ENCODE measurements at places on chromosomes 12 and 14.

- no peak for DNase-seq
These were observed 168.2 kb downstream of the AKAP6 start for GRCh38 chr14:32497248-32497647.

- no peak for DNase-seq
These were observed 69.3 kb downstream of the ELK3 start for GRCh38 chr12:96263449-96263902.

DNA sequence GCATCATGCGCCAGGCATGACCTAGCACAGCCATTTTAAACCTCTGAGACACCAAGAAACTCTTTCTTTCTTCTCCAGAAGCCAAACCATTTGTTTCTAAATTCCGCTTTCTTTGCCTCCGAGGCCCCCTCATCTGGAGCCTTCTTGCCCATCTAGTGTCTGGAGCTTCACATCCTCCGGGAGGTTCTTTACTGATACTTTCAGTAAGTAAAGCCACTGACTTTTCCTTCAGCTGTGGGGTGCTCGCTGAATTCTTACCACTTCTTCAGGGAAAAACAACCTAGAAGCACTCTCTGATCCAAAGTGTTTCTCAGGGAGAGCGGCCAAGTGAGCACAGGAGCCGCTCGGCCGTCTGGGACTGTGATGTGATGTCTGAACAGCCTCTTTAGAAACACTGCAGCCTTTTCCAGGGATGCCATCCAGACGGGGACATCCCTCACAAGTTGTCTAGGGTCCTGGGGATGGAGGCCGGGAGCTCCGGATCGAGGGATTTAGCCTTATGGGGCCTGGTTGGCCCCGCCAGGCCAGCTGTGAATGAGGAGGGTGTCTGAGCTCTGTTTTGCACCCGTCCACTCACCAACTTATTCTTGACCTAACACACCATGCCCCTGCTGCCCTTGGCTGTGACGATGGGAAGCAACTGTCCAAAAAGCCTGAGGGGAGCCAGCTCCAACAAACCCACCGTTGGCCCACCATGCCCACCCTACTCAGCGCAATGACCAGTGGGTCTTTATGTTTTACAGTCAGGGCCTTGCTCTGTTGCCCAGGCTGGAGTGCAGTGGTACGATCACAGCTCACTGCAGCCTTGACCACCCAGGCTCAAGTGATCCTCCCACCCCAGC is 160.6 kb downstream of the ZFP36L1 start:
- DNase-seq = no peak

GRCh38 chr14:42884100-42884499 is 1277.4 kb downstream of the LRFN5 start:
- no peak for DNase-seq

GRCh38 chr12:76560086-76560491 is 518 bp upstream of the OSBPL8 start:
- no peak for DNase-seq

DNA sequence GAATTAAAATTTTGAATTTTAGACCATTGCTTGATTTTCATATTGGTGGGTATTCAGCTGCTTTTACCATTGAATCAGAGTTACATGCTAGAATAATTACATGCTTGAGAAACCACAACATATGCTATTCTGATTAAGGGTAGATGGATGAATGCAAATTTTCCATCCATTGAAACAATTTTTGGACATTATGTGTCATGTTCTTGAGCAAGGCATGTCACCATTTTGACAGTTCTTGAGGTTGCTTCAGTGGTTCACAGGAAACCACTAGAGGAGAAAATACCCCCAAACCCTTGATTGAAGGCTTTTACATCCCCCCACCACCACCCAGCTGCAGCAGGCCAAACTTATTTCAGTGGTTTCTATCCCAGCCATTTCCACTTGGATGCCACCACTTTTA is 13.5 kb downstream of the UBR7 start:
- DNase-seq = no peak

GRCh38 chr14:84541018-84541417 is 988.9 kb upstream of the FLRT2 start:
- DNase-seq = no peak

DNA sequence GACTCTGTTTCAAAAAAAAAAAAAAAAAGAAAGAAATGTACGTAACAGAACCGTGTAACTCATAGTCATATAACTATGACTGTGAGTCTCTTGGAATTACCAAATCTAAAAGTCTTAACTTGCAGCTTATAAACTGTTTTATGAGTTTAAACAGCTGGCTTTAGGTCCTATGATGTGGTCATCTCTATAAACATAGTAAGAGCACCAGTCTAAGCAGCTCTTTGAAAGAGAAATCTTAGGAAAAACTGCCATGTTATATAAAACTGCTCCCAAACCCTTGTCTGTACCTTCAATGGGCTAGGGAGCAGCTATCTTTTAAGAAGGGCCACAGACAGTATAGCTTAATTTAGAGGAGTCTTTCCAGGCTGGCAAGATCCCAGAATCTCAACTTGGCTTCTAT is 115.5 kb upstream of the AEBP2 start:
- DNase-seq = no peak

GRCh38 chr12:34390846-34391700 is 368.8 kb downstream of the ALG10 start:
- DNase-seq = no peak

GRCh38 chr12:94925729-94926128 is 77.8 kb downstream of the NDUFA12 start:
- no peak for DNase-seq

DNA sequence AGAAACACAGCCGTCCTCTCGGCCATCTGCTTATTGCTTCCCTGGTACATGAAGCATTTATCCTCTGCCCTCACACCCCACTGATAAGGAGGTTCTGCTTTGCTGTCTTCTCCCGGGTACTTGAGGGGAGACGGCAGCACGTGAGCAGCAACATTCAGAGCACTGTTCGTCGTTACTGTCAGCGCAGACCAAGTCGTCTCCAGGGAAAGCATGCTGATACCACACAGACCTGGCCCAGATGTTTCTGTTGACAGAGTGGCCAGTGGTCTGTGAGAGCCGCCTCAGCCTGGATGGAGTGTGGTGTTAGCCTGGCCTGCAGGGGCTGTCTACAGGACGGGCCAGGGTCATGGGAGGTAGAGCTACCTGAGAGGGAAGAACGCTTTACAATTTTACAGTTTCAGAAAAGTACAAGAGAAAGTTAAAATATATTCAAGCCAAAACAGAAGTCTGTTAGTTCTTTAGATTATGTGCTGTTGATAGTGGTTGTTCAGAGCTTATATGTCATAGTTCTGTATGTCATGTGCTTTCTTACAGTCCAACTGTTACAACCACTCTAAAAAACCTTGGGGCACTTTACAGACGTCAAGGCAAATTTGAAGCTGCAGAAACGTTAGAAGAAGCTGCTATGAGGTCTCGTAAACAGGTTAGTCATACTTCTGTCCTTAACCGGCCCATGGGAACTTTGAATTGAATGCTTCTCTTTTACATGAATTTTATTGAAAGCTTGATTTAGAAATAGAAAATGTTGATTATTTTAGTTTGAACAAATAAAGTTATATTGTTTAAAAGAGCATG is 38.2 kb downstream of the XRCC3 start:
- no peak for DNase-seq

DNA sequence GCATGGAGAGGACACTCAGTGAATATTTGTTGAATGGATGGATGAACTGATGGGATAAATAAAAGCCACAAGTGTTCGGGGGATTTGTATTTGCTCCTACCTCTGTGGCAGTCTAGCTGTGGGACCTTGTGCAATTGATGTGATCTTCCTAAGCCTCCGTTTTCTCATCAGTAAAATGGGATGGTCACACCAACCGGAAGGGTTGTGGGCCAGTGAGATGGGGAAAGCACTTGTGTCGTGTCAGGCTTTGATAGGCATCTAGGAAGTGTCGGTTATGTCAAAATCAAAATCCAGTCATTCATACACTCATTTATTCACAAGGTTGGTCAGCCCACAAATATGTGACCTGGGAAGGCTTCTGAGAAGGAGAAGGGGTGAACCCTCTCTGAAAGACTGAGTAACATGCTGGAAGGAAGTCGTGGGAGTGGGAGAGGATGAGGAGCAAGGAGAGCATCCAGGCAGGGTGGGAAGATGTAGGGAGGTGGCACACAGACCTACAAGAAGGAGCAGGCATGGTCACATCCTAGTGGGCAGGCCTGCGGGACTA is 7.8 kb upstream of the SERPINA9 start:
- DNase-seq = no peak

- DNase-seq = no peak
These were observed 71.1 kb upstream of the MDM1 start for GRCh38 chr12:68403296-68403695.

- no peak for DNase-seq
These were observed 396.5 kb downstream of the FOXG1 start for GRCh38 chr14:29163109-29163508.

DNA sequence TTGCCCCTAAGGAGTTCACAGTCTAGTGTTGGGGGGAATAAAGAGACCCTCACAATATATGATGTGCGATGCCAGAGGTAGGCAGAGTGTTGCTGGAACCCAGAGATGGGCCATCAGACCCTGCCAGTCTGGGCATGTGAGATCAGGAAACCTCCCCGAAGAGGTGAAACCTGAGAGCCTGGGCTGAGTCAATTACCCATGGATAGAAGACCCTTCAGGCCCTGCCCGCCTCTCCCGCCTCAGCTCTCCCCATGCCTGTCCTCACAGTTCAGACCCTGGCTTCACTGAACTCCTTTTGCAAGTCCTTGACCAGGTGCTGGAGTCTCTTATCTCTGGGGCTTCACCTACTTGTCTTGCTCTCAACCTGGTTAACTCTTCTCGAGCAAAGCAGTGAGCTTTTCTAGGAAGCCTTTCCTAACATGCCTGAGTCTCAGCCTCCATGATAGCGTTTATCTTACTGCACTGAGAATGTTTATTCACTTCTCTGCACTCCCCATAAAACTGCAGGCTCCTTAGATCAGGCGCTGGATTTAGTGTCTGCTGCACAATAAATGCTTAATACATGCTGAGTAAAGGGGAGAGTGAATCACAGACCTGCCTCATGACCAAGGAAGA is 19.6 kb downstream of the ALDH1L2 start:
- DNase-seq = no peak

DNA sequence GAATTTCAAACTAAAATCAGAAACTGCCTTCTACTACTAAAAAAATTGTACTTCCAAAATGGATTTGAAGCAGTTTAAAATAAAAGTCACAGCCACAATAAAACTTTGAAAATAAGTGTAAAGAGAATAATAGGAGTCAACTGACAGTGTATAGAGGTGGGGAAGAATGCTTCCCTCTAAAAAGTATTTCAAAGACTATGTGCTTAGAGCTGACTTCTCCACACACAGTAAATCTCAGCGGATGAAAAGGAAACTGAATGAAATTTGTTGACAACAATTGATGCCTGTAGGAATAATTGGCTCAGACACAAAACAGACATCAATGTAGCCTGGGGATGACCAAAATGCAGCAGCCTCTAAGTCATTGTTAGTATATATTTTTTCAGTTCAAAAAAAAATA is 7.9 kb downstream of the IGF1 start:
- no peak for DNase-seq

DNA sequence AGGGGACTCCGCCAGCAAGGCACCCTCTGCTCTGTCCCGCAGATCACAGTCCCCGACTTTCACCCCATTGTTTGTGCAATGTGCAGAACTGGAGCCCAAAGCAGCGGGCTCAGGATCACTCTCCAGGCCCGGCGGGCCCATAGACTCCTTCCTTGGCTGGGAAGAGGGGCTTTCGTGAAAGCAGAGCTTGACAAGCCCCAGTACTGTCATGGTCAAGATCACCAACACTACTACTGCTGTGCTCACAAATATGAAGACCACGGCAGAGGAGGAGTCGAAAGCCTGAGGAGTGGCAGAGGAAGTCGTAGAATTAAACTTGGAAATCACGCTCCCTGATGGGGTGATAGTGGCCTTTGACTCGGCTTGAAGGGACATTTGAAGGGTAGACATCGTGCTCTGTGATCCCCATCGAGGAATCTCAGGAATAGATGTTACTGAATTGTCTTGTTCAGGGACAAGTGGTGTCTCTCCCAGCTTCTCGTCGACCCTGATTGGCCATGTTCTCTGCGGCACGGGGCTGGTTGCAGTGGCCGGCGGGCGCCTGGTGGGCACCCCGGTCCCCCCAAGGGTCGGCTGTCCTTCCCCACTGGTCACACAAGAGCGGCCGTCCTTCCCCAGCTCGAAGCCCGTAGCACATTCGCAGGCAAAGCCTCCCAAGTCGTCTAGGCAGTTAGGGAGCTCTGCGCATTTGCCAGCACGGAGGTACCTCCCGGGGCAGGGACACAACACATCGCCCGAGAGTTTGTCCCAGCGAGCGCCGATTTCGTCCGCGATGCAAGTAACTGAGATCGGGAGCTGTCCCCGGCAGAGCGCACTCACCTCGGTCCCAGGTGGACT is 1.1 kb downstream of the CLEC14A start:
- no peak for DNase-seq

DNA sequence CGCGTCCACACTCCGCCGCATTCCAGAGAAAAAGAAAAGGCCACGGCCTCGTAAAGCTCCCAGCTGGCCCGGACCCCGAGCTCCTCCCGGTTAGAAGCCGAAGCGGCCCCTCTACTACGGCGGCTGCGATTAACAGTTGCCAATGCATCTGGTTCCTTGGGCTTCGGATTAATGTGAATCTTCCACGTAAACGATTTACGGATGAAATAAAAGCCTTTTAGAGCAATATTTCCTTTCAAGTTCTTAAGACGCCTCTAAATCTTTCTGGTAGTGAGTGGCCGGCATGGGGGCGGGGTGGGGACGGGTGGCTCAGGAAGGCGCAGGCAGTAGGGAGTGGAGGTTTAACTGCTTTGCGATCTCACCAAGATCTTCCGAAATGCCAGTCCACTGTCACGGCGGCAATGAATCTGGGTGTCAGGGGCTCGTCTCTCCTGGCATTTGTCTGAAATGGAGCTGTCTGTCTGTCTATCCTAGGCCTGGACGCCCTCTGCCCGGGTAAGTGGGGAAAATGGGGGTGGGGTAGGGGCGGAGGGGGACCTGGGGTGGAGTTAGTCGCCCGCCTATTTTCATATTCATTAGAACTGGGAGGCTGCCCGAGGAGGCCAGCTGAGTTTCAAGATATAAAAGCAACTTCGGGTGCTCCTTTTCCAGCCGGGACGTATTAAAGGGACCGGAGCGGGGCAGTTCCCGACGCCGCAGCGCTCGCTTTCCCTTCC is 413 bp upstream of the ALX1 start:
- DNase-seq = no peak

GRCh38 chr14:55221186-55221585 is 29.8 kb upstream of the DLGAP5 start:
- DNase-seq = no peak

All from CD4-positive, alpha-beta T cell (primary cell).